ENCODE measurements at places on chromosomes 13 and 19. TPM values are rescaled to one million over a fixed set of nuclear protein-coding genes. Genes with fewer than 3 reads are reported as not detected.

GRCh38 chr19:42069619-42070351 lies at the start of gene GRIK5:
Gene GRIK5 (minus strand): TSS chr19:42070206. CDS start chr19:42065770, 4,436 bp downstream.
- DNase-seq, result peak; percentile 69

Gene ZNF728
- 2.6 TPM for total RNA-seq

Gene SIRT6
- 39.3 TPM for total RNA-seq

- no peak for DNase-seq
Measured at GRCh38 chr19:13120817-13121216, 2.8 kb downstream of the NACC1 start.

GRCh38 chr13:43284162-43284561 lies 260.8 kb downstream of the DNAJC15 start:
- no peak for DNase-seq

All from thyroid gland (tissue), 4 donors.